GM13977 (cell line): ENCODE measurements at places on chromosomes 6 and 20.

- no peak for DNase-seq
Measured at GRCh38 chr6:53095716-53096115, 30.5 kb downstream of the FBXO9 start.

- DNase-seq: peak; percentile 32
Measured at GRCh38 chr6:165615636-165616035, 47.4 kb downstream of the PDE10A start.

GRCh38 chr6:132257561-132257960, 143.7 kb downstream of the MOXD1 start:
- DNase-seq: no peak

GRCh38 chr6:100366419-100366818, 98.3 kb downstream of the SIM1 start:
- no peak for DNase-seq

DNA sequence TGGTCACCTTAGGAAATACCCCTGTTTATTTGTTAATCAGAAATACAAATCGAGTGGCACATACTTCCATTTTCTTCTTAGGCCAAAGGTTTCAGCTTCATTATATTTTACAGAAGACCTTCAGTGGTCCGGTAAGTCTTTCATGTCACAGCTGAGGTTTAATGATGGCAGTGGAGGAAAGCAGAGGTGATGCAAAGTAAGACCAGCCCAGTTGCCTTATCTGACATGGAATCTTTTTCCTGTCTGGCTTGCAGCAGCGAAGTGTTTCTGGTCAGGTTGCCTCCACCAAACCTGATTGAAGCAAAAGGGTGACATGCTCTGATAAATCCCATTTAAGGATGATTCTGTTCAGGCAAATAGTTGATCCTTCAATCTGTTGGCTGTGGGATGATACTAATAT, 100.0 kb downstream of the PRDM1 start:
- no peak for DNase-seq

DNA sequence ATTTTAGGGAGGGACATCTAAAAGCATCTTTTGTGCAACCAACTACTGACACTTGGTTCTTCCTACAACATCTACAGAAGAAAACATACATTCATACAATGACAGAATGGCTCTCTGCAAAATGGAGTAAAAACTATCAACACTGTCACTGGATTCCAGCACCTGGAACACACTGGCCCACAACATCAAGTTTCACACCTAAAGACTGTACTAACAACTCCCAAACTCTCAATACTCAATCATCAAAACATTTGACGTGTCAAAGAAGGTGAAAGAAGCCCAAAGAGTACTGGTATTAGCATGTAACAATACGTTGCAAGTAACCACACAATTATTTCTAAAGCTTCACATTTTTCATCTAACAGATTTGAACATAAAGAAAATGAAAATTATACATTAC, 2.1 kb downstream of the CPNE1 start:
- no peak for DNase-seq

DNA sequence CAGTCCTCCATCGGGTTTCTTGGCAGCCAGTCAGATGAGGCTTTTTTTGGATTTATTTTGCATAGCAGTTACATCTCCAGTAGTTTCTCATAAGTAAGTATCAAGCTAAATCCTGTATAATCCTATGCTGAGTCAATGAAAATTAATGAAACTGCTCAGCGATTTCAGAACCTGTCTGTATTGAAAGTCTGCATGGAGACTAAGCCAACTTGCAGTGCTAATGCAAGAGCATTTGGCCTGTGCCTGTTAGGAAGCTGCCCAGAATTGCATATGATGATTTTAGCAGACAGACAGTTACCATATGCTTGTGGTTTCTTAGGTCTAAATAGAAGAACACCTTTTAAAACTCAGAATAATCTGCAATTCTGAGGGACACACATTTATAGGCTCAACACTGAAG, 25.2 kb upstream of the LRRN4 start:
- DNase-seq: no peak

- DNase-seq: no peak
Measured at GRCh38 chr20:19706463-19706862, 51.6 kb upstream of the RIN2 start.

GRCh38 chr20:1429143-1429728, 36.4 kb upstream of the FKBP1A start:
- no peak for DNase-seq

GRCh38 chr20:61396262-61396848, 144.3 kb downstream of the CDH4 start:
- no peak for DNase-seq

- no peak for DNase-seq
Measured at GRCh38 chr6:75081921-75082320, 123.9 kb downstream of the COL12A1 start.

GRCh38 chr6:168428052-168428826, 12.7 kb upstream of the SMOC2 start:
- DNase-seq: no peak

- DNase-seq: peak; percentile 53
Measured at GRCh38 chr6:106849676-106850332, 124.7 kb downstream of the CD24 start.

DNA sequence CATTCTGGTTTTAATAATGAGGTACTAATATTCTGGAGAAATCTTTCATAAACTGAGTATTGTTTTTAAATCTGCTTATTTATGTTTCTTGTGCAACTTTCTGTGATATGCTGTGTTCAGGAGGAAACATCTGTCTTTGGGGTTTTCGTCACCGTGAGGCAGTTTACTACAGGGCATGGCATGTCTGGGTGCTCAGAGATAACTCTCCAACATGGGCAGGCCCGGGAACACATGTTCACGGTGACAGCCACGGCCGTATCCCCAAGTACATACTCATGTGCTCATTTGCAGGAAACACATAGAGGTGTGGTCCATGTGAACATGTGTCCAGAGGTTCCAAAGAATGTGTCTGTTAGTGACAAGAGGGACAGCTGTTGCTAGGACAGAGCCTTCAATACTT, 62.1 kb upstream of the CNKSR3 start:
- no peak for DNase-seq

DNA sequence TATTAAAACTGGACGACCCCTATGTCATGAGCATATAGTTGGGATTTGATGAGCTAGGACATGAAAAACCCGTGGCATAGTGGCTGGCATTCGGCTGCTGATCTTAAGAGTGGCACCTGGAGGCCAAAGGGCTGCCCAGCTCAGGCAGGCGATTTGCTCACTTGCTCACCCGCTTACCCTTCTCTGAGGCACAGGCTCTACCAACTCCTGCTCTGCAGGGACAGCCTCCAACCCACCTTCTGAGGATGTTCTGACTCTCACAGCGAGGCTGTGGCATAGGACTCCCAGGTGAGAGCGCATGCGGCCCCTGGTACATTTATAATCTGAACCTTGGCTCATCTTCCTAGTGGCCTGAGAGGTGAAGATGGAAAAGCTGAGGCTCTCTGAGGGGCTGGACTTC, 995 bp downstream of the RSPO4 start:
- no peak for DNase-seq

DNA sequence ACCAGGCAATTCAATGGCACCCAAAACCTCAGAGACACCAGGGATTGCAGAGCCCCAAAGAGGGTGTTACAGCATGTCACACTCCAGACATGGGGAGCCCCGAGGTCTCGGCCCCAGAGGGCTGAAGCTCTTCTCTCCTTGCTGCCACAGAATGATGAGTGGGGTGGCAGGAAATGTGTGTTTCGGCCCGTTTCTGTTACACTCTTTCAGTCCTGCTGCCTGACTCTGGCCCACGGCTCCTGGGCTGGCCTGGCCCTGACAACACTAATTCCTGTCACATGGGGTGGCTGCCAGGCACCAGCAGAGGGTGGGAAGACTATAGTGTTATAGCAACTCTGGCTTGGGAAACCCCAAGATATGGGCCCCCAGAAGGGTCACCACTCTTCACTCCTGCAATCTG, 183.6 kb downstream of the KHDRBS2 start:
- DNase-seq: no peak

DNA sequence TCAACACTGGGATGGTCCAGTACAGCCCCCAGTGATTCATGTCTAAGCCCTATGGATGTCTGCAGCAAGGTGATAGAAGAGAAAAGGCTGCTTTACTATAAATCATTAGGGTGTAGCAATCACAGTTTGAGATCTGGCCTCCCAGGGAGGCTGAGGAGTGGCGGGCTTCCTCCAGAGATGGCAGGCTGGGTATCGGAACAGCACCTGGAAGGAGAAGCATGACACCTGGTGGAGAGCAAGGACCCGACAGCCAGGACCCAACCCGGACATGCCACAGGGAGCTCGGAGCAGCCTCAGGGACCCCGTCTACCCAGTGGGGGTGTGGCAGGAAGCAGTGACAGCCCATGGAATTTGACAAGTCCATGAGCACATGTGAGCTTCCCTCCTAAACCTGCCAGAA, 114.8 kb upstream of the CD93 start:
- peak; percentile 21 for DNase-seq

- DNase-seq: no peak
Measured at GRCh38 chr6:22133357-22133756, 163.5 kb downstream of the PRL start.

- DNase-seq: no peak
Measured at GRCh38 chr6:147054158-147054557, 150.1 kb upstream of the STXBP5 start.

DNA sequence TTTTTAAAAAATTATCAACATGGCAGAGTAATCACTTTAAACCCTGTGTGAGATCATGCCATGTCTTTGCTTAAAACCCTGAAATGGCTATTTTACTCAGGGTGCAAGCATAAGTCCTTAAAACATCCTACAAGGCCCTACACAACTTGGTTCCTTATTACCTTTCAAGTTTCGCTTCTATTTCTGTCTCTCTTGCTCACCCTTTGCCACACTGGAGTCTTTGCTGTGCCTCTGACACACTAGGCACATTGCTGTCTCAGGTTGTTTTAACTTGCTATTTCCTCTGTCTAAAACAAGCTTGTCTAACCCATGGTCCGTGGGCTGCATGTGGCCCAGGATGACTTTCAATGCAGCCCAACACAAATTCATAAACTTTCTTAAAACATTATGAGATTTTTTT, 55.6 kb downstream of the KIAA0408 start:
- peak; percentile 29 for DNase-seq

GRCh38 chr20:24842918-24843715, 106.0 kb upstream of the CST7 start:
- DNase-seq: peak; percentile 58

DNA sequence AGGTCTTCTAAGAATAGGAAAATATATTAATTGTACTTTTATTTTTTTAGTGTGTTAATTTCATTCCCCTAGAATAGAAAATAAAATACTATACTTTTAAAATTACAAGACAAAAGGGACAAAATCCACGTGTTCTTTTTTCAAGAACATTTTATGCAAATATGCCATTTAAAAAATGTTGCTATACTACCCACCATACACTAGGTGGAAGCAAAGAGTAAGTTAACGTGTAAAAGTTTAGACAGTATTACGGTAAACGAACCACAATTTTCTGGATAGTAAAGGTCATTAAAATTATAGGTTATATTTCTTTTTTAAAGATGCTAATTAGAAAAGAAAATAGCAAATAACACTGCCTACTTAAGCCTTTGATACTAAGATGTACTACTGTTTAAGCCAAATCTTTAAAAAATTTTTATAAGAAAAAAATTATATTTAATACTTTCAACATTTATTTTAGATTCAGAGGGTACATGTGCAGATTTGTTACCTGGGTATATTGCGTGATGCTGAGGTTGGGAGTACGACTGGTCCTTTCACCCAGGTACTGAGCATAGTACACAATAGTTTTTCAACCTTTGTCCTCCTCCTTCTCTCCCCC, 287.6 kb downstream of the PHF3 start:
- peak; percentile 36 for DNase-seq

GRCh38 chr20:63574156-63574828, at the start of gene HELZ2:
TSS of gene HELZ2 (minus strand) at chr20:63574239. CDS start at chr20:63572385, 1,854 bp downstream.
- DNase-seq: peak; percentile 91

- DNase-seq: no peak
Measured at GRCh38 chr6:1913577-1913976, 303.9 kb downstream of the FOXC1 start.

GRCh38 chr6:36230371-36230770, 33.8 kb downstream of the BRPF3 start:
- DNase-seq: no peak
